Uterus (tissue), 4 donors: ENCODE measurements at places on chromosomes 6 and 20. TPM values are rescaled to one million over a fixed set of nuclear protein-coding genes. Genes with fewer than 3 reads are reported as not detected.

DNA sequence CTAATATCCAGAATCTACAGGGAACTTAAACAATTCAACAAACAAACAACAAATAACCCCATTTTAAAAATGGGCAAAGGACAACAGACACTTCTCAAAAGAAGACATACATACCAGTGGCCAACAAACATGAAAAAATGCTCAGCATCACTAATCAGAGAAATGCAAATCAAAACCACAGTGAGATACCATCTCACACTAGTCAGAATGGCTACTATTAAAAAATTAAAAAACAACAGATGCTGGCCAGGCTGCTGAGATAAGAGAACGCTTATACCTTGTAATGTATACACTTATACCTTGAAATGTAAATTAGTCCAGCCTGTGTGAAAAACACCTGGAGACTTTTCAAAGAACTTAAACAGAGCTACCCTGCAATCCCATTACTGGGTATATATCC lies 166.8 kb downstream of the IBTK start:
- H3K4me3 ChIP-seq: no peak overlapping the region
- H3K27me3 ChIP-seq: no peaks in the 10 kb centered on the region
- no peak overlapping the region for H3K27ac ChIP-seq
- no peaks in the 10 kb centered on the region for H3K36me3 ChIP-seq

- no peaks in the 10 kb centered on the region for H3K27me3 ChIP-seq
- no peak overlapping the region for H3K4me3 ChIP-seq
- H3K36me3 ChIP-seq: no peaks in the 10 kb centered on the region
- H3K27ac ChIP-seq: no peak overlapping the region
- H3K4me1 ChIP-seq: no peaks in the 10 kb centered on the region
Observed at GRCh38 chr6:27599859-27600532, 127.1 kb upstream of the ZNF184 start.

GRCh38 chr20:61497029-61497627 lies 245.1 kb downstream of the CDH4 start:
- no peaks in the 10 kb centered on the region for H3K36me3 ChIP-seq
- H3K4me1 ChIP-seq: no peaks in the 10 kb centered on the region
- H3K27ac ChIP-seq: no peak overlapping the region
- no peaks in the 10 kb centered on the region for H3K27me3 ChIP-seq
- no peak overlapping the region for H3K4me3 ChIP-seq

DNA sequence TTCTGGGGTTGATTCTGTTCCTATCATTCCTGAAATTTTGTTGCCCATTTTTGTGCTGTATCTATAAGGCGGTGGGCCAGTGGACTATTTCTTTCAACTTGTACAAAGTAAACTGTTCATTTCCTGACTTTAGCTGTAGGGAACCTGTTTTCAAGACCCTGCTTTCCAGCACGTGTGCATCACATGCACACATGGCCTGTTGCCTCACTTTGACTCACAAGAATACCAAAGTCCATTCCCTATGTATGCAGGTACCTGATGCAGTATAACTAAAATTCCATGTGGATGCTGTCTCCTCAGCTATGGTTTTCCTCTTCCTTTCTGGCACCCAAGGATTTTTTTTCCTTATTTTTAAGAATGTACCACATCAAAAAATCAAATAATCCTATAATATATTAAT lies 284.1 kb upstream of the MANEA start:
- no peaks in the 10 kb centered on the region for H3K4me1 ChIP-seq
- H3K27me3 ChIP-seq: no peaks in the 10 kb centered on the region
- H3K36me3 ChIP-seq: no peaks in the 10 kb centered on the region
- H3K4me3 ChIP-seq: no peak overlapping the region

GRCh38 chr6:133964052-133964451 lies 11.0 kb downstream of the TBPL1 start:
- no peaks in the 10 kb centered on the region for H3K27me3 ChIP-seq
- no peak for DNase-seq
- no peaks in the 10 kb centered on the region for H3K36me3 ChIP-seq
- no peak overlapping the region for H3K4me3 ChIP-seq
- no peaks in the 10 kb centered on the region for H3K4me1 ChIP-seq

DNA sequence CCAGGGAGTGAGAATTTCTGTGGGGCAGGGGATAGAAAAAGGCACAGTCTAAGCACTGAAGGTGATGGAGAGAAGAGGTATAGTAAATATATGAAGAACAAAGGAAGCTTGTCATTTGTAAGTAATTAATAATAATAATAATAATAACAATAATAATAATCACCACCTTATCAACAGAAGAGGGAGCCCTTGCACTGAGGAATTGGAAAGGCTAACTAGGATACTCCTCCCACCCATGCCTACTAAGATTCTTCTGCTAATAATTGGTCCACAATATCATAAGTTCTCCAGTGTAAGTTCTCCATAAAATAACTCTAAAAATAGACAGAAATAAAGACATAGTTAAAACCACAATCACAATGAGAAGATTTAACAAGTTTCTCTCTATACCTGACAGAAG lies 912 bp upstream of the OR12D3 start:
- H3K27me3 ChIP-seq: no peaks in the 10 kb centered on the region
- H3K27ac ChIP-seq: no peak overlapping the region
- no peaks in the 10 kb centered on the region for H3K36me3 ChIP-seq
- no peak for DNase-seq
- H3K4me1 ChIP-seq: no peaks in the 10 kb centered on the region
- no peak overlapping the region for H3K4me3 ChIP-seq

DNA sequence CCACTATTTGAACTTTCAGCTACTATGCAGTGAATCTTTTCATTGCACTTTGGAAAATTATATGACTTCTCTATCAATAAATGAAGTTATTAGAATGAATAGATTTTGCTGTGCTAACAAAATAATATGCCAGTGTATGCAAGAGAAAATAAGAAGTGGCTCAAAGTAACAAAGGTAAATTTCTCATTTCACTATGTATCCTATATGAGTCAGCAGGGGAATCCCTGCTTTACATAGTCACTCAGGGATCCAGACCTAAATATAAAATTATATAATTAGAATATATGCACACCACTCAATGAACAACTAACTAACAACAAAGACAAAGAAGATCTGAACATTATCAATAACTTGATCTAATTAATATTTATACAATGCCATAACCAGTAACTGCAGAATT lies 390.8 kb upstream of the IRAK1BP1 start:
- no peaks in the 10 kb centered on the region for H3K36me3 ChIP-seq
- no peak for DNase-seq
- no peak overlapping the region for H3K27ac ChIP-seq
- H3K4me3 ChIP-seq: no peak overlapping the region
- no peaks in the 10 kb centered on the region for H3K4me1 ChIP-seq

DNA sequence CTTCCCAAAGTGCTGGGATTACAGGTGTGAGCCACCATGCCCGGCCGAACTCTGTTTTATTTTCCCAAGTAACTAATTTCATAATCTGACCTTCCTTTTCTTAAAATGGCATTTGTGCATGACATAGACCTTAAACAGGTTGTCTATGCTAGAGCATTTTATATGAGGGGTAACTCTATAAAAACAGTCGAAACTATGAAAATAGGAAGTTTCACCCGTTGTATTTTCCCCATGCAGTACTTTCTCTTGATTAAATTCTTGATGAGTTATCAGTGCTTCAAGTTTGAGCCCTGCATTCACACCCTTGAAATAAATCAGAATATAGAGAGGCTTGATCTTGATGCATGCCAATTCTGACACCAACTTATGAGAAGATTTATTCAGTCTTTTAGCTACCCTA lies 11.7 kb downstream of the TBPL1 start:
- no peak for DNase-seq
- no peak overlapping the region for H3K27ac ChIP-seq
- no peaks in the 10 kb centered on the region for H3K27me3 ChIP-seq

DNA sequence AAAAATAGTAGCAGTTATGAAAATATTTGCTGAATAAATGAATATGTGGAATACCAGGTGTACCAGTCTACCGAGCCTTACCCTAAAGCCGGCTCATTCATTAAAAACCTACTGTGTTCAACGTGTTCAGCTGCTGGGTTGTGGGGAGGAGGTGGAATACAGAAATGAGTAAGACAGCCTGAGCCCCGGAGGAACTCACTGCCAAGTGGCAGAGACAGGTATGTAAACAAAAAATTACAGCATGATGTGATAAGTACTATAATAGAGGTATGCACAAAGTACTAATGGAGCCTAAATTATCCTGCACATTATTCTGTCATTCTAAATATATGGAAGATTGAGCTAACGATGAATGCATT lies 6.8 kb upstream of the ADTRP start:
- no peak overlapping the region for H3K27ac ChIP-seq
- no peaks in the 10 kb centered on the region for H3K4me1 ChIP-seq
- DNase-seq: no peak
- no peaks in the 10 kb centered on the region for H3K36me3 ChIP-seq
- no peak overlapping the region for H3K4me3 ChIP-seq

DNA sequence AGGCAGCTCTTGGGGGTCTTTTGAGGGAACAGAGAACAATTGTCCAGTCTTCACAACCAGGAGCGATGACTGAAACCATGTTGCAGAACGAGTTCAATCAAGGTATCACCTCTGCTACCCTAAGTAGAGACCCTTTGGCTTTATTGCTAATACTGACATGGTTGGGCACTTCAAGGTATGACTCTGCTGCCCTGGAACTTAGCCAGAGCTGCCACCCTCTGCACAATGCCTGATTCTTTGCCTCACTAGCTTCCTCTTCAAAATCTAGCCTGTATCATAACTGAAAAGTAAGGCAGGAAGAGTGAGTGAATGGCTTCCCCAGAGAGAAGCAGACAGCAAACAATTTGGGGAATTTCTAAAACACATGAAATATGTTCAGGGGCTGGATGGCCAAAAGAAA lies 592.7 kb upstream of the NRSN1 start:
- no peak overlapping the region for H3K27ac ChIP-seq
- H3K4me3 ChIP-seq: no peak overlapping the region
- H3K27me3 ChIP-seq: no peaks in the 10 kb centered on the region
- no peak for DNase-seq

The HCK gene
- total RNA-seq: 4.4 TPM

The DEFB125 gene
- not detected for total RNA-seq

The ENPP1 gene
- 57.9 TPM for total RNA-seq

The ZSCAN23 gene
- total RNA-seq: 21.3 TPM
